ENCODE measurements at places on chromosomes 12 and 14. TPM values are rescaled to one million over a fixed set of nuclear protein-coding genes. Genes with fewer than 3 reads are reported as not detected.

GRCh38 chr12:71947645-71948105 is 9.0 kb downstream of the TPH2 start:
- DNase-seq: peak; percentile 68
- H3K27me3 ChIP-seq: peaks cover 11% of the 10 kb centered on the region
- no peaks in the 10 kb centered on the region for H3K4me1 ChIP-seq
- H3K36me3 ChIP-seq: no peaks in the 10 kb centered on the region

GRCh38 chr12:82474798-82475184 is 116.5 kb downstream of the METTL25 start:
- no peak overlapping the region for H3K27ac ChIP-seq
- no peak overlapping the region for H3K4me3 ChIP-seq
- no peaks in the 10 kb centered on the region for H3K27me3 ChIP-seq
- H3K36me3 ChIP-seq: no peaks in the 10 kb centered on the region
- no peaks in the 10 kb centered on the region for H3K4me1 ChIP-seq
- no peak for DNase-seq

GRCh38 chr12:644303-644639 is 19.0 kb downstream of the NINJ2 start:
- H3K36me3 ChIP-seq: no peaks in the 10 kb centered on the region
- peaks cover 5% of the 10 kb centered on the region for H3K4me1 ChIP-seq
- H3K27me3 ChIP-seq: no peaks in the 10 kb centered on the region
- H3K27ac ChIP-seq: peak overlapping the region; percentile 98
- DNase-seq: no peak

DNA sequence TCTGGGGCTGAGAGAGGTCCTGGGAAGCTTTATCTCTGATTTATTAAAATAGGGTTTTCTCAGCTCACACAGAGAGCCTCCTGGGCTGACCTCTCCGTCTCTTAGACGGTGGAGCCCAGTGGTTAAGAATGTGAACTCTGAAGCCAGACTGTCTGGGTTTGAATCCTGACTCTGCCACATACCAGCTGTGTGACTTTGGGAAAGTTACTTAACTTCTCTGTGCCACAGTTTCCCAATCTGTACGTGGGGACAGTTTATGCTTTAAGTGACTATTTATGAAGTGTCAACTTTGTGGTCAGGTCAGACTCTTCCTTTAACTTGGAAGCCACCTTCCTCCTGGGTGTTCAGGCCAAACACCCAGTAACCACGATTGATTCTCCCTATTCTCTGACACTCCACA is 290.9 kb downstream of the AACS start:
- no peaks in the 10 kb centered on the region for H3K36me3 ChIP-seq
- H3K4me1 ChIP-seq: no peaks in the 10 kb centered on the region
- H3K4me3 ChIP-seq: no peak overlapping the region
- no peak for DNase-seq
- no peaks in the 10 kb centered on the region for H3K27me3 ChIP-seq

DNA sequence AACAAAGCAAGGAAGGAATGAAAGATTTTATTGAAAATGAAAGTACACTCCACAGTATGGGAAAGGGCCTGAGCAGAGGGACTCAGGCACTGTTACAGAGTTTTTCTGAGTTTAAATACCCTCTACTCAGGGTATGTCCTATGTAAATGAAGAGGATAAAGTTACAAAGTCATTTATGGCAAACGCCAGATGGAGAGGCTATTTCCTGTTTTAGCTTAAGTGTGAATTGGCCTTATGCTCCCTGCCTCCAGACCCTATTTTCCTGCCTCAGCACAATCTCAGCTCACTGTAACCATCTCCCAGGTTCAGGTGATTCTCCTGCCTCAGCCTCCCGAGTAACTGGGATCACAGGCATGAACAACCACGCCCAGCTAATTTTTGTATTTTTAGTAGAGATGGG is 6.8 kb upstream of the PHC1 start:
- H3K4me1 ChIP-seq: no peaks in the 10 kb centered on the region
- no peak for DNase-seq
- H3K27me3 ChIP-seq: no peaks in the 10 kb centered on the region
- H3K27ac ChIP-seq: no peak overlapping the region

GRCh38 chr12:13193505-13194231 is 2.9 kb upstream of the EMP1 start:
- H3K27ac ChIP-seq: peak overlapping the region; percentile 97
- no peaks in the 10 kb centered on the region for H3K27me3 ChIP-seq
- no peak for DNase-seq
- H3K4me3 ChIP-seq: no peak overlapping the region

DNA sequence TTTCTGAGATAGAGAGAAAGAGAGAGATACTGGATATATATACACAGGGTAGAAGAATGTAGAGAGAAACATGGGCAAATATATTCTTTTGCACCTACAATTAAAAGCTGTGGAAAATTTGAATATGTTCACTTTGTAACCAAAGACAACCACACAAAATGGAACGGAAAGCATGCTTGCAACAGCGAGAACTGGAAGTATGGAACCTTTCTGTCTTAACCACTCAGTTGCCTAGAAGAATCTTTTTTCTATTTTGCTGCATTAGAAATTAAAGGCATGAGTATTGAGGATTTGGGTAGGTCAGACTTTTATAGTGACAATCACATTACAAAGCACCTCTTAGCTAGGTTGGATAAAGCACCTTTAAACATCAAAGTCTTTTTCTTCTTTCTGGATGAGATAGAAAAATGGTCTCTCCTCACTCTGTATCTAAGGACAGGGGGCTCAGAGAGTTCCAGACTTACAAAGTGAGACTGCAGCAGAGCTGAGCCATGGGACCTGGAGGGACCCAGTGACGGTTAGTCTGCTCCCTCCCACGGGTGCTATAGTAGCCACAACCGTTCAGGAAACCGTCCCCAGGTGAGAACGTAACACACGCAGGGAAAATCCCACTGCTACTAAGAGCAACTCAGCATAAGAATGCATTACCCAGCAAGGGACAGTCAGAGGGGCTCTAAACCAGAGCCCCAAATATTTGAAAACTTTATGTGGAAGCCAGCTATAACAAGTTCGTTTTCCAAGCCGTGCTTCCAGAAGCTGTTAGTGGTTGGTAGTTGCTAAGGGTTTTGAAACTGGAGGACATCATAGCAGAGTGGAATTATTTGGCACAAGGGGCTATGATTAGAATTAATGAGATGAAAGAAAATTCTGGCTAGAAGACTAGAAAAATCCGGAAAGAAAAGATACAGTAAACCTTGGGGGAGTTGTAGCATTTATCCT is 97.1 kb downstream of the DAD1 start:
- DNase-seq: no peak
- H3K4me3 ChIP-seq: no peak overlapping the region
- H3K27ac ChIP-seq: no peak overlapping the region
- H3K27me3 ChIP-seq: no peaks in the 10 kb centered on the region

DNA sequence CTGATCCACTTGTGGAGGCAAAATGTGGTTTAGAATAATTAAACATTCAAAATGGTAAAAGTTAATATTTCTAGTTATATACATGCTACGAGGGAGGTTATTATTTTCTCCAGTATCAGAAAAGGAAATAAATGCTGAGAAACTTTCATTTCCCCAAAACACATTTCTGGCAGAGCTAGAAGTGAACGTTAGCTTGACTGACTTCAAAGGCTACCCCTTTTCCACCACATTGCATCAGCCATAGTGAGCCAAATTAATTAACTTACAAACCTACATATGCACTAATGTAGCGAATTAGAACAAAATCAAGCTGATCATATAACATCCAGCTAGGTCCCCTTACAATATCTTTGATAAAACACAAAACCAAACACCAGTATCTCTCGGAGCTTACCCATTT is 49.3 kb upstream of the RERGL start:
- H3K4me1 ChIP-seq: no peaks in the 10 kb centered on the region
- no peaks in the 10 kb centered on the region for H3K27me3 ChIP-seq
- no peak overlapping the region for H3K4me3 ChIP-seq
- no peaks in the 10 kb centered on the region for H3K36me3 ChIP-seq

- H3K4me3 ChIP-seq: no peak overlapping the region
- no peaks in the 10 kb centered on the region for H3K36me3 ChIP-seq
- H3K27me3 ChIP-seq: no peaks in the 10 kb centered on the region
These were observed 1480.2 kb downstream of the AACS start for GRCh38 chr12:126545411-126545810.

- no peak overlapping the region for H3K27ac ChIP-seq
- H3K27me3 ChIP-seq: no peaks in the 10 kb centered on the region
- H3K36me3 ChIP-seq: no peaks in the 10 kb centered on the region
These were observed 36.3 kb downstream of the RPS29 start for GRCh38 chr14:49549881-49550280.

DNA sequence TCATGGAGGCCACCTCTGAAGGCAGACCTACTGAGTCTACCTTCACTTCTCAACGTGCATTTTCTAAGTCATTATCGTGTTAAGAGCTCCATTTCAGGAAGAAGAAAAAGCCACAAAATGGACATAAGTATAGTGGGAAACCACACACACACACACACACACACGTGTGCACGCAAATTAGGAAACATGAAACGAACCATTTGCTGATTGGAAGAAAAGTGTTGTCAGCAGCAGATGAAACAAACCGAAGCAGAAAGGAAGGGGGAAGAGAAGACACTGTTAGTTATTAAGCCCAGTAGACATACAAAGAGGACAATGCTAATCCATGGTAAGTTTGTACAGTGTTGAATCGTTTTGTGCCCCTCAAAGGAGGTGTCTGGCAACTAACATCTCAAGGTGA is 9.9 kb upstream of the VPS33A start:
- no peaks in the 10 kb centered on the region for H3K4me1 ChIP-seq
- DNase-seq: no peak
- no peak overlapping the region for H3K4me3 ChIP-seq
- H3K27ac ChIP-seq: no peak overlapping the region
- no peaks in the 10 kb centered on the region for H3K27me3 ChIP-seq

- no peaks in the 10 kb centered on the region for H3K36me3 ChIP-seq
- H3K4me1 ChIP-seq: no peaks in the 10 kb centered on the region
- DNase-seq: no peak
- H3K4me3 ChIP-seq: no peak overlapping the region
These were observed 51.2 kb upstream of the AMN start for GRCh38 chr14:102870994-102871831.

DNA sequence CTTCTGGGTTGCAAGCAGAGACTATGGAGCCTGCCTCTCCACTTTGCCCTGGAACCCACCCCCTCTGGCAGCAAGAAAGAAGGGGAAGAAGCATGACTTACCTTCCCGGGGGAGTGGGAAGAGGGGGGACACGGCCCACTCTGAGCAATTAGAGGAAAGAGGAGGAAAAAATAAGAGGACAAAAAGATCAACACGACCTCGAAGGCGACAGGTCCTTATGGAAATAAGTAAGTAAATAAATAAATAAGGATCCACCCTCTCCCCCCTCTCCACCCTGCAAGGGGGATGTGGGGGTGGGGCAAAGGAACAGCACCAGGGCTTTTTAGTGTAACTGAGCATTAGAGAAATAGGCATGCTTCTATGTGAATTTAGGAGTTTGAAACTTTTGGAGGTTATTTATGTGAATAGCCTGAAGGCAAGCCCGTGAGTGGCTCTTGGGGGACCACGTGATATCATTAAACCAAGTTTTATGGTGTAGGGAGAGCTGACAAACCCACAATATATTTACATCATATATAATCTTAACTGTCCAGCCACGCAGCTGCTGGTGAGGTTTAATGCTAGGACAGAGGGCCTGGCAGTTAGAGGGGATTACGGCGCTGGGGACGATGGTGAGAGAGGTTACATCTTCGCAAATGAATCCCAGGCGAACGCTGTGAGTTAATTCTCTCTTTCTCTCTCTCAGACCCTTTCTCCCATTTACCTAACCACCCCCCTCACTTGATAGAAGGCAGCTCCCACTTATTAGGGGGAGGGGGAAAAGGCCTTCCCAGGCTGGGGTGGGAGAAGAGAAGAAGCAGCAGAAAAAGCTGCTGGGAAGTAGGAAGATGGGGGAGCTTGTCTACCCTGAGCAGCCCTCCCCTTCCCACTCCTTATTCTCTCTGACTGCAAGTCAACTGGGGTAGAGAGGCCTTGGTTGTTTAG is 4.8 kb downstream of the HOXC5 start:
- H3K4me3 ChIP-seq: no peak overlapping the region
- H3K27ac ChIP-seq: peak overlapping the region; percentile 91
- H3K4me1 ChIP-seq: no peaks in the 10 kb centered on the region
- DNase-seq: no peak

DNA sequence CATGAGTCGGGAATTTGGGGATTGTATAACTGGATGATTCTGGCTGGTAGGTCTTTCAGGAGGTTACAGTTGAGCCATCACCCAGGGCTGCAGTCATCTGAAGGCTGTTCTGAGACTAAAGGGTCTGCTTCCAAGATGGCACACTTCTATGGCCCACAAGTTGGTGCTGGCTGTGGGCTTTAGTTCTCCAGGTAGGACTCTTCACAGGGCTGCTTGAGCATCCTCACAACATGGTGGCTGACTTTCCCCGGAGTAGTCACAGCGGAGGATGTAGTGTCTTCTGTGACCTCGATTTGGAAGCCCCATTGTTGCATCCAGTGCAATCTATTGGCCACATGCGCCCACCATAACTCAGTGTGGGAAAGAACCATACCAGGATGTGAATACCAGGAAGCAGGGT is 14.4 kb downstream of the PHETA1 start:
- H3K4me3 ChIP-seq: no peak overlapping the region
- no peaks in the 10 kb centered on the region for H3K27me3 ChIP-seq
- no peaks in the 10 kb centered on the region for H3K4me1 ChIP-seq
- no peak for DNase-seq

DNA sequence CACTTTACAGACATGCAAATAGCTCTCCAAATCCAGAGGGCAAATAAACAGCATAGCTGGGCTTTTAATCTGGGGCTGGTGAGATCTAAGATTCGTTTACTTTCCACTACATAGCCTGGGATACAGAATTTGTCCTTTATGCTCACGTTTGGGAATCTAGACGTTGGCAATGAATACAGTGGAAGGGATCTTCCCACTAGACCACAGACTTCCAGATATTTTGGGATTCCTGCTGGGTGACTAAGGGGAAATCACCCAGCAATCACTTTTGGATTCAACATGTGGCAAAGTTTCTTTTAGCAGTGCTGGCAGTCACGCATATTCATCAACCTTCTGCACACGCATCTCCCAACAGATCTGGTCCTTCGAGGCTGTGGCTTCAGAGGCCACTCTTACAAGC is 23.5 kb downstream of the APPL2 start:
- DNase-seq: no peak
- no peaks in the 10 kb centered on the region for H3K4me1 ChIP-seq
- H3K27ac ChIP-seq: no peak overlapping the region
- no peaks in the 10 kb centered on the region for H3K27me3 ChIP-seq
- no peaks in the 10 kb centered on the region for H3K36me3 ChIP-seq
- H3K4me3 ChIP-seq: no peak overlapping the region

Gene GYS2
- total RNA-seq: 11.4 TPM

Gene GPR68
- 0.66 TPM for total RNA-seq

Gene PRPH
- 2.0 TPM for total RNA-seq

Gene APOLD1
- total RNA-seq: 26.7 TPM

Gene SPTB
- 0.88 TPM for total RNA-seq

Gene MYH6
- not detected for total RNA-seq

Gene GPX2
- not detected for total RNA-seq

Gene SERPINA9
- total RNA-seq: not detected

Gene NTF3
- 0.88 TPM for total RNA-seq

Gene ZNF891
- 4.6 TPM for total RNA-seq

Gene SYNDIG1L
- total RNA-seq: 0.33 TPM

Gene SPIC
- not detected for total RNA-seq

Gene FOXA1
- total RNA-seq: 0.32 TPM

Gene JAG2
- total RNA-seq: 4.2 TPM

Gene TAS2R50
- total RNA-seq: 6.2 TPM

All from breast epithelium (tissue), 4 donors.